NB4 (cell line): ENCODE measurements at places on chromosomes 7 and 10.
A peak's percentile ranks its signal among the peaks of the same experiment; 100 is the strongest.

DNA sequence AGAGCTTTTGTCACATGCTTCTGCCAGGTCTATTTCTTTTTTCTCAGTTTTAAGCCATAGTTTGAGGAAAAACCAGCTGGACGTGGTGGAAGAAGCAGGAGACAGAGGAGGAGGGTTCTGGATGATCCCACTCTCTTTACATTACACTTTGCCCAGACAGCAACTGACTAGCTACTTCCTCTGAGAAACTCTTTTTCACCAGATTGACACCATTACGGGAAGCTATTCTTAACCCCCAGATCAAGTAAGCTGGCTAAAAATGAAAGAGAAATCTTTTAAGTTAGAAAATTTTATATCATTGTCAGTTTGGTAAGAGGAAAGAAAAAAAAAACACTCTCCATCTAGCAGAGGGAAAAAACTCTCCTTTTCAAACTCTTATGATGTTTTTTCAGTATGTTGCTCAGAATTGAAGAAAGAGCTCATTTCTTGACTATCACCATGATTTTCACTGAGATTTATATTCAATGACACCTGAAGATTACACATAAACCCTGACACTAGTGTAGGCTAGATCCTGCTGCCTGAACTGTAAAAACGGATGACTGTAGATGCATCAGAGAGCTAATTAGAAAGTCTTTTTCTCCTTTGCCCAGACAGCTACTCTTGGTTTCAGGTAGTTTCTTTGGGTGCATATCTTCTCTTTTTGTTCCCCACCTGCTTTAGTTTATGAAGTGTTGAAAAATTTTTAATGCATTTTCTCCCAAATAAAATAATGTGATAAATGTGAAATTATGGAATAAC, 203.1 kb downstream of the TFEC start:
- DNase-seq: no peak

DNA sequence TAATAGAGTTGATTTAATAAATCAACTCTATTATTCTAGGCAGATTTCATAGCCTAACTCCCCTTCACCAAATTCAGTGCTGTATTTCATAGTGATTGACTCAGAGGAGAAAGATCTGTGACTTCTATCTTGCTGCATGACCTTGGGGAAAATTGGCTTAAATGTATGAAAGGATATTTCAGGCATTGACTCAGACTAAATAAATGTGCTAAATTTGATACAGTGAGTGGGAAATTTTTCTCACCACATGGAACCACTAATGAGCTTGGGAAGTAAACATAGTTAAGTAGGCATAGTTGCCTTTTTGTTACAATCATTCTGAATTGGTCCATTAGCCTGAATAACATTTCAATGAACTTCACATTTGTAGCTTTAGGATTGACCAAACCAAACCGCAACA, 89.0 kb upstream of the PRPS1L1 start:
- DNase-seq: no peak

GRCh38 chr10:126016156-126016805, 119.9 kb downstream of the FANK1 start:
- no peak for DNase-seq

GRCh38 chr7:80018941-80019808, 115.5 kb upstream of the GNAI1 start:
- DNase-seq: peak; percentile 70

DNA sequence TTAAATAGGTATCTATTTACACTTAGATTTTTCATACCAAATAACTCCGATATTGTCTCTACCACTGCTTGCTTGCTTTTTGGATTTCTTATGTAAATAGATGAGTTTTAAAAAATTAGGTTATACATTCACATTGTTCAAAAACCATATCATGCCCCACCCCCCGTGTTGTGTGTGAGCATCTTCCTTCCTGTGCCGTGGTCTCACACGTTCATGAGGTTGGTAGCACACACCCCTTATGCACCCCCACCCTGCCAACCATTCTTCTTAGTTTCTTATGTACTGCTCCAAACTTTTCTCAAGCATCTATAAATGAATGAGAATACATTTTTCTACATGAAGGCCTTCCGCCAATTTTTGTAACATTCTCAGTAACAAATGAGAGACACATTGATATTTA, 115.6 kb downstream of the FANK1 start:
- no peak for DNase-seq

DNA sequence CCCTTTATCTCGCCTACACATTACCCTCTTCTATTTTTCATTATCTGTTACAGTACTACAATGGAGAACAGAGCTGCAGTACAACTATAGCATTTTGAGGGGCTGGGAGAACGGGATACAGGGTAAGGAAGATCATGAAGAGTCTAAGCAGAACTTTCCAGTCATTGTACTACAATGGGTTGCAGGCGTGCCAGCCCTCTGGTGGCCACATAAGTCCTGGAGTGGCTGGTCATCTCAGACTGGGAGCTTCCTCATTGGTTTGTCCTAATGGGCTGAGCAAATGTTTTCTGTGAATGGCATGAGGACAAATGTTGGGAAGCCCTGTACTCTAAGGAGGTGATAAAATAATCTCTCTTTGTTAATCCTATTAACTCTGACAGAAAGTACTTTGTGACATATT, 33.0 kb downstream of the TMEM106B start:
- peak; percentile 41 for DNase-seq

- no peak for DNase-seq
Observed at GRCh38 chr10:76717141-76717540, 920.5 kb downstream of the KCNMA1 start.

DNA sequence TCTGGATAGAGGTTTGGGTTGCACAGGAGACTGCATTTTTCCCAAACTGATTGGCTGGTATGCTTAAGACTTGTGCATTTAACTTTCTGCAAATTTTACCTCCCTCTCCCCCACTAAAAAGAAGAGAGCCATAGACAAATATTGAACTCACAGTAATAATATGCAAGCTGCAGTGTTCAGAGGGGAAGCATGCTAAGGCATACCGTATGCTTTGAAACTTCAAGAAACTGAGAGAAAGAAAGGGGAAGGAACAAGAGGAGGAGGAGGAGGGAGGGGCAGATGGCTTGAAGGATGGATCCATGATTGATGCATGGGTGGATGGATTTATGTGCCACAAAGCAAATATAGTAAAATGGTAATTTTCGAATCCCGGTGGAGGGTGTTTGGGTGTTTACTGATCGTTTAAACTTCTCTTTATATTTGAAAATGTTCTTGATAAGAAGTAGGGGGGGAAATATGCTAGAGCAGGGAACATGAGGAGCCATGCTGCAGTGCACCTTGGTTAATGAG, 7.8 kb upstream of the KLF6 start:
- DNase-seq: no peak

- no peak for DNase-seq
Observed at GRCh38 chr10:36451391-36451970, 673.9 kb upstream of the ANKRD30A start.

- no peak for DNase-seq
Observed at GRCh38 chr10:33114451-33114952, 156.5 kb upstream of the ITGB1 start.

GRCh38 chr10:105023211-105024111, 382.4 kb downstream of the SORCS3 start:
- DNase-seq: no peak

DNA sequence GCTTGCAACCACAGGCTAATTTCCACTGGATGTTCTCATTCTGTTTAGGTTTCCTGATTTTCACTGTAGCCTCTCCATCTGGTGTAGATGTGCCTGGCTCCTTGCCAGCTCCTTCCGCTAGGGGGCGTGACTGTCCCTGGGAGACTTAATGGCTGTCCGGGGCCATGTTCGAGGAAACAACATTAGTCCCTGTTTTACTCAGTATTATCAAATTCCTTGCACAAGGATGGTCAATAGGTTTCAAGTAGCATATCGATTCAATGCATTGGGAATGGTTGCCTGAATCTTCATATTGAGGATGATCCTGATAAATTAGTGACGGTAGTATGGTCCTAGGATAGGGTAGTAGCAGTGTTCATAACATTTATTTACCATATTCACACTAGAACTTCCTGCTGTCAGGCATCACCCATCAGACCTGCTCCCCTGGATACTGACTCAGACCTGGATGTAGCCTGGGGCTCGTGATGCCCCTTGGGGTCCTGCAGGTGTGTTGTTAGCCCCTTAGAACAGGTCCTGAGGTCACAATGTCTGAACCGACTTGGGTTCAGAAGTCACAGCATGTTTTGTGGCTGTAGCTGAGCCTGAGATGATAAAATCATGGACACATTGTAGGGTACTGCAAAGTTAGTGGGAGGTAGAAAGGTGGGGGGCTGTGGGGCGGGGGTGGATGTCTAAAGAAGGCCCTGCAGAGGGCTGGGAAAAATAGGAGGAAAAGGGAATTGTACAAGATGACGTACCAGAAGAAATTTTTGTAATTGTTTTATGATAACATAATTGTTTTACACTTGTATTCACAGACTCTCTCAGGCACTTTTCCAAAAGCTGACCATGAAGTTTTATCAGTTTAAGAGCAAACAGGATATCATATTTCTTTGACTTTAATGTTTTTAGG, 8.9 kb upstream of the EXOC6 start:
- peak; percentile 60 for DNase-seq

- no peak for DNase-seq
Observed at GRCh38 chr7:67423065-67423464, 426.4 kb downstream of the TYW1 start.

- DNase-seq: no peak
Observed at GRCh38 chr7:7687800-7688199, 30.6 kb downstream of the RPA3 start.

DNA sequence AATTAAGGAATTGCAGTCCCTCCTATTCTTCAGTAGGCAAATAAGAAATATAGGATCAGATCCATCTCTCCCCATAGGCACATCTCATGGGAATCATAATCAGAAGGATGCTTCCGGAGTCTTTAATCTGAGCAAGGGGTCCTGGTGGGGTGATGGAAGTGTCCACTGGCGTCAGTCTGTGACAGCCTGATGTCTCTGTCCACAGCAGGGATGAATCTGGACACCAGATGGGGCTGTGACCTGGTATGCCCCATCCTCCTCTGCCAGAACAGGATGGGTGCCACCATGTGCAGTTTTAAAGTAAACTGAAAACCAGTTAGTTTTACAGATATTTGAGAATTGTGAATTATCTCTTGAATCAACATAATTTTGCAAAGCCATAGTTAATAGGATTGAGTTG, 148.7 kb downstream of the C1GALT1 start:
- no peak for DNase-seq

DNA sequence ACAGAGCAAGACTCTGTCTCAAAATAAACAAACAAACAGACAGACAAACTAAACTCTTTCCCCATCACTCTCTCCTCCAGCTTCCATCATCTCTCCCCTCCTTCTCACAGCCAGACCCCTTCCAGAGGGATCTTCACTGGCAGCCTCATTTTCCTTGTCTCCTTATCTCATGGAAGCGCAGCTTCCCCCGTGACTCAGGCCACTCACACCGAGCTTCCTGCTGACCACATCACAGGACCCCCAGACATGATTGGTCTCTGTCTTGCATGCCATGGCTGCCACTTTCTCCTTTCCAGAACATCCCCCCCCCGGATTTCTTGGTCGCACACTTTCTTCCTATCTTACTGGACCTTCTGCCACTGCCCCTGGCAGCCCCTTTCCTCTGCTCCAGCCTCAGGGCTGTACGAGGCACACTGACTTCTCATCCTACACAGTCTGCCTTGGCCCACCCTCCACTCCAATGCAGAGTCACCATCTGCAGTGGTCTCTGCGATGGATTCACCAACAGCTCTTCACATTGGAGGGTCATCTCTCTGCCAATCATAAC, 4.9 kb upstream of the INSIG1 start:
- no peak for DNase-seq

- no peak for DNase-seq
Observed at GRCh38 chr7:20412032-20412431, 81.3 kb downstream of the ITGB8 start.

DNA sequence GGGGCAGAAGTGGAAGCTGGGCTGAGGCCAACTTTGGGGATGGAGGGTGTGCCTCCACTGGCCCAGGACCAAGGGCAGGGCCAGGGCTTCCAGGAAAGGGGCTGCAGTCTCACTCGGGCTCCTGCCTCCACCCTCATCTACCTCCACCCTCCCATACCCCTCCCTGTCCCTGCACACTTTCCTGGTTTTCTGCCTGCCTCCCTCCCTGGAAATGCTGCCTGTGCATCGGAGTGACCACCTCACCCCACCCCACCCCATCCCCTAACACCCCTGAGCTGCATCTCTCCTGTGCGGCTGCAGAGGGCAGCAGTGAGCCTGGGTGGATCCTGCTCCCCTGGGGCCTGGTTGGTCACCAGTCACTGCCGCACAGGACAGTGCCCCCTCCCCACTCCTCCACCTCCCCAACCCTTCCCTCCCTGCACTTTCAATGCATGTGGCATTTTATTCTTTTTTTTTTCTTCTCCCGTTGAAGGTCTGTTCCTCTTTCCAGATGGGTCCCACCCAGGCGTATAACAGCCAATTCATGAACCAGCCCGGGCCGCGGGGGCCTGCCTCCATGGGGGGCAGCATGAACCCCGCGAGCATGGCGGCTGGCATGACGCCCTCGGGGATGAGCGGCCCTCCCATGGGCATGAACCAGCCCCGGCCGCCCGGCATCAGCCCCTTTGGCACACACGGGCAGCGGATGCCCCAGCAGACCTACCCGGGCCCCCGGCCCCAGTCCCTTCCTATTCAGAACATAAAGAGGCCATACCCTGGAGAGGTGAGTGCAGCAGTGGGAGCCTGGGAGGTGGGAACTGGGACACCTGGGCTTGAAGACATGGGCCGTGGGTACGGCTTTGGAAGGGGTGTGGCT, 54.1 kb upstream of the PPIF start:
- peak; percentile 88 for DNase-seq

DNA sequence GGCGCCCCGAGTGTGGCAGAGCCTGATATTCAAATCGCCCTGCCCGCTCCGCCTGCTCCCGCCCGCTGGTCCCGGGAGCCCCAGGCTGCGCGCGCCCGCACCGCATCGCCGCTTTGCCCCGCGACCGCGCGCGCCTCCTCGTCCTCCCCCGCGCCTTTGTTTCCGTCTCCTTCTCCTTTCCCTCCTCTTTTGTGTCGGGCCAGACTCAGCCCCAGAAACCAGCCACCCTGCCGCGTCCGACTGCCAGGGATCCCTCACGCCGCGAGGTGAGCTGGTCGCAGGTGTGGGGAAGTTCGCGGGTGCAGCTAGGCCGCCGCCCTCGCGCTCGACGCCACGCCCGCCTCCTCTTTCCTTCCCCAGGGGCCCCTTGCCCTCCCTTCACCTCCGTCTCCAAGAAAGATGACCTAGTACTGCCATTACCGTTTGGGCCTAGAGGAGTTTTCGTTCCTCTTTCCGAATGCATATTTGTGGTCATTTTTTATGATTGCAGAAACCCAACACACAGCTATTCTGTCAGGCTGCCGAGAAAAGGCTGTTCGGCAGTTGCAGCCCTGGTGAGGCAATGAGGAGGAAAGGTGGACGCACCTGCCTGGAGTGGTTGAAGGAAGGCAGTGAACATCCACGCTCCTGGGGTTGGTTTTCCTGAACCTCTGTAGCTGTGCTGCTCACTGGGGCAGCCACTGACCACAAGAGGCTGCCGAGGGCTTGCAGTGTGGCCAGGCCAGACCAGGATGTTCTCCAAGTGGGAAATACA, 107.3 kb downstream of the SNX10 start:
- DNase-seq: peak; percentile 95

DNA sequence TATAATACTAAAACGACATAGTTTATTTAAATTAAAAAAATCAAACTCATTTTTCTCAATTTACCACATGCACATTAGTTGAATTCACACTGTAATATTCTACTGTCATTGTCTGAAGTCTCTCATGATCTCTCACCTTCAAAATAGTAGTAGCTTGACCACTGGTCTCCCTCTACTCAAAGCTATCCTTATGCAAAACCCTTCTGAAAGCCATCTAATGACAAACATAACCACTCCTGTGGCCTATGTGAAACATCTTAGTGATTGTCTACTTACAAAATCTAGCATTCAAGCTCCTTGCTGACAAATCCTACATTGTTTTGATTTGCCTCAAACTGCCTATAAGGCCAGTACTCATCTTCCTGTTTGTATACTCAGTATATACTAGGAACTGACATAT, 606.0 kb upstream of the GHITM start:
- DNase-seq: no peak
